Sigmoid colon (tissue), 7 donors: ENCODE measurements at places on chromosomes 4 and X. TPM values are rescaled to one million over a fixed set of nuclear protein-coding genes. Genes with fewer than 3 reads are reported as not detected.

Gene GABRG1
- not detected for total RNA-seq

GRCh38 chr4:34851411-34851810, 1392.9 kb downstream of the ARAP2 start:
- no peak for DNase-seq

DNA sequence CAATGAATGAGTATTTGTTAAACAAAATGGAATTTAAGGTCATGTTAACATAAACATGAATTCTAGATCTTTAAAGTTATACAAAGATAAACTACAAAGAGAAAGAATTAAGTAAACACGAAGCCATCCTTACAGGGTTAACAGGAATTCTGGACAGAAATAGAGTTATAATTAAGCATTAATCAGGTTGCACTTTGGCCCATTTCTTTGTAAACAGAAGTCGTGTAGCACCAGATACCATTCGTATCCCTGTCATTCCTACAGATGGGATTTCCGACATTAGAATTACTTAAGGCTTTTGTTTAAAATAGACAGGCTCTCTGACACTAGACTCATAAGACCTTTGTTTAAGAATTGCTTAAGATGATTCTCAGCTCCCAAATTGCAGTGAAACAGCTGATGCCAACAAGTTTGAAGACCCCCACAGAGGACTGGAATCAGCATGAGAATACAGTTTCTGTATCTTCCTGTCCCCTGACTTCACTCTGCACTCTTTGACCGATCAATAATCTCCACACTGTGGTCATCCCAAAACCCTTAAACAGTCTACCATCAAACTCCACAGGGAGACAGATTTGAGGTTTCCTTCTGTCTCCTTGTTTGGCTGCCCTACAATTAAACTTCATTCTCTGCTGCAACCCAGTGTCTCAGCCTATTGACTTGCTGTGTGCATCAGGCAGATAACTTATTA, 22.3 kb upstream of the TMEM150C start:
- no peak for DNase-seq

Gene ARSJ
- total RNA-seq: 8.8 TPM

DNA sequence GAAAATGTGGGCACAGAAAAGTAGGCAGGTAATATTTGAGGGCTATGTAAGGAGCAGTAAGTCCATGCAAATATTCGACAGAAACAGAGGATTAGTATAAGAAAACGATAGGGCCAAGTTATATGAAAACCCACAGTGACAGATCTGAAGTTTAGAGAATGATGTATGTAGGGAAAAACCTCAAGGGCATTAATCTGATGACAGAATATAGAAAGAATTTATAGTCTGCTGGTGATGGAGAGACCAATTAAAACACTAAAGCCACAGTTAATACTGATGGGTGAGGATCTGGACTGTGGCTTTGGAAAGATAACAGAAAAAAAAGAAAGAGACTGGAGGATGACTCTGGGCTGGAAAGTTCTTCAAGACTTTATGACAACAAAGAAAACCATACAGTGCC, 169.7 kb downstream of the PALLD start:
- DNase-seq: no peak

GRCh38 chr4:144644368-144645101, 1.4 kb upstream of the HHIP start:
- no peak for DNase-seq

Gene FGF13
- total RNA-seq: 9.6 TPM
